ENCODE measurements at places on chromosomes 2 and 18.
A peak's percentile ranks its signal among the peaks of the same experiment; 100 is the strongest.

- no peak for DNase-seq
These were observed 49.5 kb downstream of the CYP27C1 start for GRCh38 chr2:127170452-127171197.

DNA sequence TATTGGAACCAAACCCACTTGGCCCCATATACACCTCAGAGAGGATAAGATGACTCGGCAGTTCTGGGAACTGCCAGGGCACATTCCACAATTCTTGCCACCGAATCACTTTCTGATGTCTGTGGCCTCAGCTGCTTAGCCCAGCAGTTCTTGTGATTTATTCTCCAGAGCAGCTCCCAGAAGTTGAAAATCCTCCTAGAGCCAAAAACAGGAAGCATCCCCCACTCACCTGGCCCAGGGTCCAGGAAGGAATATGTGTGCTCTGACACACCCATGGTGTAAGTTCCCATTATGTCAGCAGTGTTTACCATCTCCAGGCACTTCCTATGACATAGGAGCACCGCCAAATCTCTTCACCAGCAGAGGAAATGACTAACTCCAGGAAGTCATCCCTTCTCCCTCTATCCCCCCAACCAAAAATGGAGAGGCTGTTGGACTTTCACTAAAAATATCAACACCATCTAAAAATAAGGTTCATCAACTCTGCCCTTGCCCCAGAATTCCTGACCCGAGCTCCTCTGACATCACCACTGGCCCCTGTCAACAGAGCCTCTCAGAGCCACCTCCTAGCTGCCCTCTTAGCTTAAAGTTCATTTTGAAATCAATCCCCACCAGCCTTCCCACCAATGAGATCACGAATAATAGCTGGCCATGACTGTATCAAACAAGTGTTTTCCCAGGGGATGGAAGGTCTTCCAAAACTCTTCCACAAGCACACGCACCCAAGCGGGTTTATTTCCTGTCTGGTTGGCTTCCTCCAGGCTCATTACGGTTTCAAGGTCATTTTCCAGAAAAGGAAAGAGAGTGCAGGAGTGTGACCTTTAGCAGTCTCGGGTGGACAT is 223.1 kb upstream of the PARD3B start:
- DNase-seq: no peak

DNA sequence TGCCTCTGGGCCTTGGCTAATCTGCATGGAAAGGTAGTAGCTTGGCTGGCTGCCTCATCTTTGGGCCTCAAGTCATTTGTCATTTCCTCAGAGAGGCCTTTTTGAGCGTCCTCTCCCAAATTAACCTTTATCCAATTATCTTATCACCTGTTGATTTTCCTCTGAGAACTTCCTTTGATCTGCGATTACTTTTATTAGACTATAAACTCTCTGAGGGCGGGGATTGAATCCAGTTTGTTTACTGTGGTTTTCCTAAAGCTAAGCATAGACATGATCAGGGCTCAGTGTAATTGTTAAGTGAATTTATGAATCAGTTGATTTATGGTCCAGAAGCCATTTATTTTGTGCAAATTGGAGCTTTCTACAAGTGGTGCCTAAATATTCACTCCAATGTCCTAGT is 7.5 kb downstream of the RPE start:
- DNase-seq: no peak

GRCh38 chr2:54558188-54559005 is 102.3 kb downstream of the SPTBN1 start:
- peak; percentile 47 for DNase-seq

DNA sequence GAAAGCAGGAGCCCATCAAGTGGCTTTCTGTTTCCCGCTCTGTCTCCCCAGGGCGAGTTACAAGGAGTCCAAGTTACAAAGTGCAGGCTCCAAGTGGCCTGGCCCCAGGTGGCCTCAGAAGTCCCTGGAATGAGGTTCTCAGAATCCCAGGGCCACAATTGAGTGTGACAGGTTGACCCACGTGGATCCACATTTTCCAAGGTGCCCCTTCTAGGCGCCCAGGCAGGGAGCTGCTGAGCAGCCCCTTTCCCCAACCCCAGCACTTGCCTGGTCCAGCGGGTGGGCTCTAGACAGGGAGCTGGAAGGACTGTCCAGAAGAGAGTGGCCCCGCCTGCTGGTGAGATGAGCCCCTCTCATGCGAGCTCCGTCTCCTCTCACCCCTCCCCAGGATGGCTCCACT is 253.4 kb downstream of the CYP26B1 start:
- DNase-seq: no peak

- no peak for DNase-seq
These were observed 109.3 kb downstream of the MBP start for GRCh38 chr18:77023102-77023782.

DNA sequence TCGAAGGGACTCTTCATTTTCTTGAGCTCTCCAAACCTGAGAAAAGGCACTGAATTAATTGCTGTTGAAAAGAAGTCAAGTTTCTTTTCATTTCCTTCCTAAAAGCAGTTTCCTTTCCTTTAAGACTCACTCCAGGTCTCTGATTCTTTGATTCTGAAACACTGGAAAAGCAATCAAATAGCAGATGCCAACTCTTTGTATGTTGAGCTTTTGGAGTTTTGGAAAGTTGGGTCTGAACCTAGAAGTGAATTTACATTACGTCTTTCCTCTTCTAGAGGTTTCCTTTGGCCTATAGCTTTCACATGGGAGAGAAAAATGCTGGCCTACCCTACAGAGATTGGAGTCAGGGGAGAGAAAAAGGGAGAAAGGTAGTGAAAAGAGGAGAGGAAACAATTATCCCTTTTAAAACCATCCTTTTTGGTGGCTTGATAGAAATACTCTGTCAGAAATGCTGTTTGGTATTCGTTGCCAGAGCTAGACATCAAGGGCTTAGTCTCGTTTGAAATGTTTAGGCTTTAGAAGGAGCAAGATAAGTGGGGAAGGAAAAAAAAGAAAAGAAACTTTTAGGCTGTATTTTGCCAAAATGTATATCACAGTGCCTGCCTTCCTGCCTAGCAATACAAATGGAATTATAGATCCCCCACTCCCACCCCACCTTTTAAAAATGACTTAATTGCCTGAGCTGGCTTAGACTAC is 187.7 kb downstream of the PRPF40A start:
- no peak for DNase-seq

- DNase-seq: no peak
These were observed 383.5 kb downstream of the ZEB2 start for GRCh38 chr2:144136297-144137010.

- DNase-seq: no peak
These were observed 34.0 kb downstream of the YWHAQ start for GRCh38 chr2:9596621-9597311.

DNA sequence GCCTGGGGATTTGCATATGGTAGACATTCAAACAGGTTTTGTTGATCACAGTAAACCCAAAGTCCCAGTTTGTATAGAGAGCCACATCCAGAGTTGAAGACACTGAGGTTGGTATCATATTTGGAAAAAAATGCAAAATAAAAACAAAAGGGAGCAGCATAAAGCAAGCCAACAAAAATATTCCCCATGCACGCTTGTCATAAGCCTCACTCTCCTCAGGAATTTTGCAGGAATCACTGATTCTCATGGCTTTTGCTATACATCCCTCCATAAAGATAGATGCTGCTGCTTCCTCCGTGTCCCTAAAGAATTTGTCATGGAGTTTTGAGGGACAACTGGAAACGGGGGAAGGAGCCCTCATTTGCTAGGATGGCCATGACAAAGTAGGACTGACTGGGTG is 108.8 kb upstream of the TCF4 start:
- DNase-seq: no peak

GRCh38 chr2:197938555-197938954 is 134.2 kb downstream of the PLCL1 start:
- no peak for DNase-seq

DNA sequence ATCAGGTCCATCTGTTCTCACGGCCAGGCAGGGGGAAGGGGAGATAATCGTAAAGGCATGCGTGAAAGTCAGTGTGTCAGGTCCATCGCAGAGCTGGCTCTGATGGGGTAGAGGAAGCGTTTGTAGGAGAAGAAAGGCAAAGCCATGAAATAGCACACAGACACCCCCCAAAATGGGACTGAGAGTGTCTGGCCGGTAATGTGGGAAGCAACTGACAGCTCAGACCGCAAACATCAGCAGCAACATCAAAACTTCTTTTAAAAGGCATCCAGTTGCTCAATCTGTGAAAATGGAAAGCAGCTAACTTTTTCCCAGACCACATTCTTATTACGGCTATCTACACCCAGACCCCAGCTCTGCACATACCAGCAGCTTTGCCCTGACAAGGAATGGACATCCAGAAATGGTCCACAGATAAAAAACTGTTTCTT is 232.6 kb downstream of the EN1 start:
- no peak for DNase-seq

DNA sequence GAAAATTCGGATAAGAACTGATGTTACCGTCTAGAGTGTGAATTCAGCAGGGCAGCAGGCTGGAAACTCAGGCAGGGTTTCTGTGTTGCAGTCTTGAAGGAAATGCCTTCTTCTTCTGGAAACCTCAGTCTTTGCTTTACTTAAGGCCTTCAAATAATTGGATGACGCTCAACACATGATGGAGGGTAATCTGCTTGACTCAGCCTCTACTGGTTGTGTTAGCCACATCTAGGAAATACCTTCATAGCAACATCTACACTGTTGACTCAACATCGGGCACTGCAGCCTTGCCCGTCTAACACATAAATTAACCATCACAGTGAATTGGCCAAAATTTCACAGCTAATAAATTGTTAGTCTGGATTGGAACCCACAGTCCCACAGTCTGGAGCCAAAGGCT is 37.2 kb downstream of the YPEL5 start:
- DNase-seq: no peak

DNA sequence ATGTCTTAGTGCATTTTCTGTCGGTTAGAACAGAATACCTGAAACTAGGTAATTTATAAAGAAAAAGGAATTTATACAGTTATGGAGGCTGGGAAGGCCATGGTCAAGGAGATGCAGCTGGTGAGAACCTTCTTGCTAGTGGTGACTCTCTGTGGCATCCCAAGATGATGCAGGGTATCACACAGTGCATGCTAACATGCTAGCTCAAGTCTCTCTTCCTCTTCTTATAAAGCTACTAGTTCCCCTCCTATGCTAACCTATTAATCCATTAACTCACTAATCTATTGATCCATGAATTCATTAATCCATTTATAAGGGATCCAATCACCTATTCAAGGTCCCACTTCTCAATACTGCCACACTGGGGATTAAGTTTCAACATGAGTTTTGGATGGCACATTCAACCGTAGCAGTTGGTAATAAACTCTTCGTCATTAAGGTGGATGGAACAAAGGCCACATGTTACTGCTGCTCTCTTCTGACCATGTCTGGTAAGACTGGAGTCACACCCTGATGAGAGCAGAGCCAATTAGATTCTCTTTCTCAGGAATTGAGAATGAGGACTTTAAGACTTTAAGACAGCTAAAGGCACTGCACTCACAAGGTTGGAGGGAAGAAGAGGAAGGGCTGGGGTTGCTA is 211.6 kb upstream of the SMAD7 start:
- no peak for DNase-seq

DNA sequence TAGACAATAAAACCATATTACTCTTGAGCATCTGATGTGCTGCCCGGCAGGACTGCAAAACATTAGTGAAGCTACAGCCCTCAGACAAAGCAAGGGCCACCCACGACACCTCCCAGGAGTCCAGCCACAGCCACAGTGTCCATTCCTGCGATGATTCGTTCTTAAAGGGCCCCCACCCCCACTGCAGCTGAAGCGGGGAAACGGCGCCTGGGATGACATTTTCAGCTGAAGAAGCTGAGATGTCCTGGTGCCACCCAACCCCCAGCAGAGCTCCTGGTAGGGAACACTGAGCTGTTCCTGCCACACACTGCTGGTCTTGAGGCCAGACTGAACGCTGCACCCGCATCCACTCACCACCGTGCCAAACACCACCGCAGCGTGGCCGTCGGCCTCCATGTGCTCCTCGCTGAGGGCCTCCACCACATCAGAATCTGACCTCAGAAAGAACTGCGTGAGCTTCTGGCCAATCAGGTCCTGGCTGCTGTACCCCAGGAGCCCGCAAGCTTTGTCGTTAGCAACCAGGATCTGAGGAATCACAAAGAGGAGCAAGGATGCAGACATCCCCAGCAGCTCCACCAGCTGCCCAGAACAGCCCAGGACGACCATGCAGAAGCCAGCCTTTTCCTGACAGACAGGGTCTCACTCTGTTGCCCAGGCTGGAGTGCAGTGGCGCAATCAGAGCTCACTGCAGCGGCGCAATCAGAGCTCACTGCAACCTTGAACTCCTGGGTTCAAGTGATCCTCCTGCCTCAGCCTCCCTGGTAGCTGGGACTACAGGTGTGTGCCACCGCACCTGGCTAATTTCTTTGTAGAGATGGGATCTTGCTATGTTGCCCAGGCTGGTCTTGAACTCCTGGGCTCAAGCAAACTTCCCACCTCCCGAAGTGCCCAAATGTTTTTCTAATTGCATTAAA is 9.5 kb downstream of the PASK start:
- DNase-seq: no peak

- no peak for DNase-seq
These were observed 19.2 kb upstream of the SLC14A2 start for GRCh38 chr18:45596036-45596435.

DNA sequence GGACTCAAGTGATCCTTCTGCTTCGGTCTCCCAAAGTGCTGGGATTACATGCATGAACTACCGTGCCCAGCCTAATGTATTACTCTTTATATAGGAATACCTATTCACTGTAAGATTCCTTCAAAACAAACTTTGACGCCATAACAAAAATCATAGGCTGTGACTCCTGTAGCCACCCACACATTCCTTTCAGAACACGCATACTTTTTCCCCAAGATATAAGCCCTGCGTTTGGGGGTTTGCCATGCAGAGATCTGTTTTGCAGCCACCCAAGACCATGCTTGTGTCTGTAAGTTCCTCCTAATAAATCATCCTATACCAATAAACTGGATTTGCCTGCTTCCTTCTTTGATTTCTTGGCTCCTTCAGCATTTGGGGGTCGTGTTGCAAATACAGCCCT is 46.0 kb upstream of the STON1 start:
- no peak for DNase-seq

- DNase-seq: no peak
These were observed 1.6 kb downstream of the KLHL14 start for GRCh38 chr18:32771169-32771751.

- no peak for DNase-seq
These were observed 320.5 kb upstream of the SKOR2 start for GRCh38 chr18:47571957-47572356.

DNA sequence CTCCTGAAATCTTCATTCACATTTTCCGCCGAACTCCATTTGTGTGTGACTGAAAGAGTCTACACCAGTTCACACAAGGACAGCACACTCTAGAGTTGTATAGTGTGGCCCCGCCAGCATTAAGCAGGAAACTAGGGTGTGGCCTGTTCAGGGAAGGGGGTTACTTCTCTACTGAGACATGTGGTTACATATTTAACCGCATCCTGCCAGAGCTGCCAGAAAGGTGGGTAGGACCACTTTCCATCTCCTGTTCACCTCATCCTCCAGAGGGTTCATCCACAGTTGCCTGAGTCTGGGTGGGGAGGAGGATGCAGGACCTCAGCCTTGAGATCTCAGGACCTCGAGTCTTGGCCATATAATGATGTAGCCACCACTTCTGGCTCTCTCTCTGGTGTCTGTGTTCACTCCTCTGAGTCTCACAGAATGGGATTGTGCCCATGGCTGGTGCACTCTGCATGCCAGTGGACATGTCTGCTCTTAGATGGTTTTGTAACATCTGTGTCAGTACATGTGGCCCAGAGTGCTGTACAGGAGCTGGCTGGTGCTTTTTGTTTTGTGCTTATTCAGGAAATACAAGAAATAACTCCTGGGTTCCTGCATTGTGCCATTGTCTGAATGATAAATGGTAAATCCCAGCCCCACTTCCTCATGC is 7.7 kb upstream of the SP140L start:
- DNase-seq: peak; percentile 43

- no peak for DNase-seq
These were observed 110.0 kb downstream of the TCF4 start for GRCh38 chr18:55477860-55478581.

Data from activated T-cell treated with anti-CD3 and anti-CD28 coated beads for 4 hours (primary cell).